ENCODE measurements at places on chromosomes 7 and 10.

GRCh38 chr7:158651968-158652565 lies 52.5 kb downstream of the NCAPG2 start:
- DNase-seq = no peak

DNA sequence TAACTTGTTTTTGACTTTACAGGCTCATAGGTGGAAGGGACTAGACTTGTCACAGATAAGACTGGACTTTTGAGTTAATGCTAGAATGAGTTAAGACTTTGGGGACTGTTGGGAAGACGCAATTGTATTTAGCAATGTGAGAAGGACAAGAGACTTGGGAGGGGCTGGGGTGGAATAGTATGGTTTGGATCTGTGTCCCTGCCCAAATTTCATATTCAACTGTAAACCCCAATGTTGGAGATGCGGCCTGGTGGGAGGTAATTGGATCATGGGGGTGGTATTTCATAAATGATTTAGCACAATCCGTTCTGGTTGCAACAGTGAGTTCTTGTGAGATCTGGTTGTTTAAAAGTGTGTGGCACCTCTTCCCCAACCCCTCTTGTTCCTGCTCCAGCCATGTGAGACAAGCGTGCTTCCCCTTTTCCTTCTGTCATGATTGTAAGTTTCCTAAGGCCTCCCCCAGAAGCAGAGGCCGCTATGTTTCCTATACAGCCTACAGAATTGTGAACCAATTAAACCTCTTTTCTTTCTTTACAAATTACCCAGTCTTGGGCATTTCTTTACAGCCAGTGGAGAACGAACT lies 22.6 kb downstream of the RNF216 start:
- no peak for DNase-seq

GRCh38 chr7:42628054-42628453 lies 283.8 kb downstream of the C7orf25 start:
- no peak for DNase-seq

DNA sequence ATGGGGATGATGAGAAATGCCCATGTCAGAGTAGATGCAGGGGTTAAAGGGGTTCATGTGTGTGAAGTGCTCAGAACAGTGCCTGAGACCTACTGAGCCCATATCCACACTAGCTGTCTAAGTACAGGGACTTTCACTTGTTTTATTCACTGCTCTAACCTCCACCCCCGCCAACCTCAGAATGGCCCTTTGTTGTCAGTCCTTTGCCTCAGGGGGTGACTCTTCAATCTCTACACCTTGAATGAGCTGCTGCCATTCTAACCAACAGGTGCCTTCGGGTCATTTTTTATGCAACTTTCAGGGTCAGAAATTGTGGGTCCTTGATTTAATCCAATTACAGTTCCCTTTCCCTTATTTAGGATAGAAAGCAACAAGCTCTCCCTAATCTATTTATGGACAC lies 26.2 kb downstream of the VSTM4 start:
- no peak for DNase-seq

GRCh38 chr10:6565588-6565987 lies 14.5 kb downstream of the PRKCQ start:
- DNase-seq = no peak

DNA sequence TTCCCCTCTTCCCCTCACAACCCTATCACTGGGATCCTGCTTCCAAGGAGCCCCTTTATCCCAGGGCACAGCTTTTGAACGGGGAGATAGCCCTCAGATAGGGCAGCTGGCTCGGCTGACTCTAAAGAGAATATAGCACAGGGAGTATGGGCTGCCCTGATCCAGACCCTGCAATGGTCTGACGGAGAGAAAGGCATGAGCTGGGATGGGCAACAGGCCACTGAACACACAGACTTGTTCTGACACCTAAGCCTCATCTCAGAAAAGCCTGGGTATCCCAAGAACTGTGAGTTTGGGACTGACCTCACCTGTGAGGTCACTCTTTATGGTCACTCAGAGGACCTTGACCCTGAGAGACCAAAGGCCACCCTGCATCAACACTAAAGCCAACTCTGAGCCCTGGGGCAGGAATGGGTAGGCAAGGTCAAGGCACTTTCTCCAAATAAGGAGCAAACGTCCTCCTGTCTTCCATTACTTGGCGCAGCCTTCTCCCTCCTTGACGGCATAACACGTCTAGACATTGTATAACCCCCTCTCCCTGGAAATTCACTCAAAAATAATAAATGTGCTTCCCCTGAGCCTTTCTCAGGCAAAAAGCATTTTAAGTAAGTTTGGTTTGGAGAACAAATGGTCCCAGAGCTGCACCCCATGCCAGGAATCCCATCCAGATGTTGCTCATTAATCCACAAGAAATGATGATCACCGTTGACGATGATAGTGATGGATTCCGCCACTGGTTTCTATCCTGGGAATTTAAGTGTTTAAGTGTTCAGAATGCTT lies 8.2 kb upstream of the LRRC18 start:
- no peak for DNase-seq
